Stimulated activated CD4-positive, alpha-beta T cell treated with anti-CD3 and anti-CD28 coated beads, Interleukin-1b, Interleukin-23, amount 100 ng/mL, for 1 hour (primary cell): ENCODE measurements at places on chromosomes 4 and X.

DNA sequence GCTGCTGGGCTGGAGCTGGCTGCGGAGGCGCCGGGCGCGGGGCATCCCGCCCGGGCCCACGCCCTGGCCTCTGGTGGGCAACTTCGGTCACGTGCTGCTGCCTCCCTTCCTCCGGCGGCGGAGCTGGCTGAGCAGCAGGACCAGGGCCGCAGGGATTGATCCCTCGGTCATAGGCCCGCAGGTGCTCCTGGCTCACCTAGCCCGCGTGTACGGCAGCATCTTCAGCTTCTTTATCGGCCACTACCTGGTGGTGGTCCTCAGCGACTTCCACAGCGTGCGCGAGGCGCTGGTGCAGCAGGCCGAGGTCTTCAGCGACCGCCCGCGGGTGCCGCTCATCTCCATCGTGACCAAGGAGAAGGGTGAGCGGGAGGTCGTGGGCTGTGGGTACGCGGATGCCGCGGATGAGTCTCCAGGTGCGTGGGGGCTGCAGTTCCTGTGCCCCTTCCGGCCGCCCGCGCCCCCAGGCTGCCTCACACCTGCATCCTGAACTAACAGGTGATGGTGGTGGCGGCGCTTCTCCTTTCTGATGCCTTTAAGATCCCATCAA, 499 bp downstream of the CYP2U1 start:
- DNase-seq = no peak

DNA sequence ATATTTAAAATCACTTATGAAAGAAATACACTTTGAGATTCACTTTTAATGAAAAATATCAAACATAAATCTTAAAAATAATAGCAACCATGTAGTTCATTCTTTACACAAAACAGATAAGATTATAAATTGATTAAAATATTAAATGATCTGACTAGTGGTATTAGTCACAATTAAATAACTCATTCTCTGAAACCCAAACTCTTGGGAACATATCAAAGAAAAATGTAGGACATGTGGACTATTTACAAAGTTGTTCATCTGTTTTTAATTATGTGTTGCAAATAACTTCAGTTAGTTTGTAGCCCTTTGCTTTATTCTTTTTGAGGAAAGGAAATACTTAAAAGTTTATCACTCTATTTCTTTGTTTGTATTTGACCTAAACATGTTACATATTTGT, 9.5 kb upstream of the GUCY1A1 start:
- DNase-seq = no peak

DNA sequence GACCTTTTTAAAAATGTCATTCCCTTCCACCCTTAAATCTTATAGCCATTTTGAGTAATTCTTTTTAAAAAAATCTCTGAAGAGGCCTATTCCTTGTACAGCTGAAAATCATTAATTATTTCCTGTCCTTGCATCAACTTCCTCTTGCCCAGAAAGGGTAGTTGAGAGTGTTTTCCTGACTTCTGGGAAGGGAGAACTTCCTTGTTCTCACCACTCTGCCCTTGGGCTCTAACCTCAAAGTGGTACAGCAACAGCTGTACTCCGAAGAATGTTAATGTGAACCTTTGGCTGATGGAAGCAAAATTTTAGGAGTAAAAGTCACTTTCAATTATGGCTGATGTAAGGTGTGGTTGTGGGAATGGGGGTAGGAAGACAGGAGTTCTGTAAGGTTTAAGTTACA, 15.1 kb upstream of the FABP2 start:
- DNase-seq = no peak

GRCh38 chr4:16449406-16449805, 223.1 kb upstream of the TAPT1 start:
- no peak for DNase-seq

DNA sequence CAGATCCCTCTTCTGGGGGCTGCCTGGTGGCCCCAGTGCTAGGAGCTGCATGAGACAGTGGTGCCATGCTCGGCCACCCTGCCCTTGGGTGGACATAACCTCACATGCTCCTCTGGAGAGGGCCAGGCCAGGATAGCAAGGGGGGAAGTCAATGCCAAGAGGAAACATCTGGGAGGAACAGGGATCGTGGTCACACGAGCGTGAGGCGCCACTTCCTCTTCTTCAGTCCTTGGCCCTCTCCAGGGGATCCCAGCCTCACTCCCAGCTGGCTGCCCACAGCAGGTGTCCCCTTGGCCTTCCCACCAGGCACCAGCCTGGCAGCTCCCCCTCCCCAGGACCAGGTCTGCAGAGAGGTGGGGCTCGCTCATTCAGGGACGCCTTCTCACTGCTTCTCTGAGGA, 28.6 kb downstream of the TBC1D14 start:
- DNase-seq = no peak

DNA sequence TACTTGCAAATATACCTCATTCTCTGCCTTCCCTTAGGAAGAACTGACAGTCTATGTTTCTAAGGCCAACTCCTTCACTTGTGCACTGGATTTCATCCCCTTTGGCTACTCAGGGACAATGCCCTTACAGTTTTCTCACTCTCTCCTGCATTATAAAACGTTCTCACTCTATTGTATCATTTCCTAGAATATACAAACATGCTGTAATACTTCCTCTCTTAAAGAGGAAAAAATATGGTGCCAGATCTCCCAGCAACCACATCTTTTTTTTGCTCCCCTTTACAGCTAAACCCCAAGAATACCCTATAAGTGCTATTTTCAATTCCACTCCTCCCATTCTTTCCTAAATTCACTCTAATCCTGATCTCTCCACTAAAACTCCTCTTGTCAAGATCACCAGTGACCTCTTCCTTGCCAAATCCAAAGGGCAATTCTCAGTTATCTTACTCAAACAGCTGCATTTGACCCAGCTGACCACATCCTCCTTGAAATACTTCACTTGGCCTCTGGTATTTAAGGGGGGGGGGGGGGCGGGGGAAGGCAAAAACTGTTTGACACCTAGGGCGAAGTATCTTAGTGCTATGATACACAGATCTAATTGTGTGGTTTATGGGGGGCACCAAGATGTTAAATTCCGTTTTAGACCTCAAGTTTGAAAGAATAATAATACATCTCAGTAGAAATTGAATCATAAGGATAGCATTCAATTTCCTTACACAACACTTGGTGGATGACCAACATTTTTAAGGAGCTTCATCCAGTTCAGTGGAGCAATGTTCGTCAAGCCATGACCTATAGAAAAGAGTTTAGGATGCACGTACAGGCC, 1.6 kb downstream of the RCHY1 start:
- DNase-seq = no peak

DNA sequence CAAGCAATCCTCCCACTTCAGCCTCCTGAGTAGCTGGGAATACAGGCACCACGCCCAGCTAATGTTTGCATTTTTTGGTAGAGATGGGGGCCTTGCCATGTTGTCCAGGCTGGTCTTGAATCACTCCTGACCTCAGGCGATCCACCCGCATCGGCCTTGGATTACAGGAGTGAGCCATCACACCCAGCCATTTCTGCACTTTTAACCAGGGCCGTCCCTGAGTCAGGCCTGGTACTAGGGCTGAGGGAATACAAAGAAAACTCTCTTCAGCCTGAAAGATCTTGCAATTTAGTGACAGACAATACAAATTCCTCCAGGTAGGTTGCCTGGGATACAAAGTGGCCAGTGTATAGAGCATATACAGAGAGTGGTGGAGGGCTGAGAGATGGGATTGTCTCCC, 65.8 kb downstream of the BCOR start:
- DNase-seq = no peak

GRCh38 chr4:73281982-73282381, 23.4 kb upstream of the ANKRD17 start:
- no peak for DNase-seq

- DNase-seq = no peak
Measured at GRCh38 chr4:158442736-158443135, 78.9 kb upstream of the RXFP1 start.

GRCh38 chr4:142238589-142238988, 602.2 kb downstream of the IL15 start:
- no peak for DNase-seq

GRCh38 chr4:108849611-108850168, 86.8 kb upstream of the ETNPPL start:
- DNase-seq = no peak
